ENCODE measurements at places on chromosomes 2 and 18.

GRCh38 chr18:24270358-24270936 is 127.2 kb downstream of the OSBPL1A start:
- DNase-seq: no peak

- no peak for DNase-seq
Observed at GRCh38 chr2:10172033-10172871, 49.7 kb downstream of the RRM2 start.

- DNase-seq: no peak
Observed at GRCh38 chr18:76672627-76673026, 149.7 kb upstream of the ZNF236 start.

- no peak for DNase-seq
Observed at GRCh38 chr2:116761864-116762263, 1052.6 kb upstream of the DDX18 start.

GRCh38 chr18:79511671-79512301 is 116.1 kb downstream of the NFATC1 start:
- no peak for DNase-seq

GRCh38 chr2:8575834-8576423 is 105.9 kb upstream of the ID2 start:
- no peak for DNase-seq

- no peak for DNase-seq
Observed at GRCh38 chr2:94880507-94880906, 9.3 kb downstream of the TEKT4 start.

DNA sequence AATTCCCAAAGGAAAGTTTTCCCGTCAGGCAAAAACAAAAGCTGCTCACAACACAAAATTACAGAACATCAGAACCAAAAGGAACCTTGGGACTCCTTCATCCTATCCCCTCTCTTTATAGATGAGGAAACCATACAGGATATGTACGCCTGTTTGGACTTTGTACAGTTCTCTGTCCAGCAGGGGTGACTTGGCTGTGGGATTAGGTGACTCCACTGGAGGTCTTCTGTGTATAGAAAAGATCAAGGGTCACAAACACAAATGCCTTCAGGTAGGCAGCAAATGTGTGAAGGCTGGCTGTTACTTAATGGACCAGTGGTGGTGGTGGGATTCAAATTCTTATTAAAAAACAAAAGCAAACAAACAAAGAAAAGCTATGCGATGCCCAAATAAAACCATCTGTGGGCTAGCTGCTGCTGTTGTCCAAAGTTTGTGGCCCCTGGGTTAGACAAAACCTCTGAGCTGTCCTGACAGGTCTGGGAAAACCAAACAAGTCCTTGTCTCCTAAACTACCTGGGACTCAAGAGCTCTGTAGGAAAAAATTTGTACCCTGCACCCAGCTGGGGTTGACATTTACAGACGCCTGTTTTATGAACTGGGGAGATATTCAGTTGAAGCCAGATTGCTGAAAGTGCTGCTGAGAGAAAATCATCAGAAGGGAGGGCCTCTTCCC is 1.3 kb upstream of the CEP68 start:
- DNase-seq: no peak

- DNase-seq: no peak
Observed at GRCh38 chr18:34033968-34034367, 190.7 kb downstream of the NOL4 start.

GRCh38 chr2:165682546-165682945 is 111.5 kb downstream of the GALNT3 start:
- DNase-seq: no peak

- DNase-seq: no peak
Observed at GRCh38 chr2:26169681-26170414, 3.0 kb upstream of the GAREM2 start.

- DNase-seq: no peak
Observed at GRCh38 chr2:32647180-32647651, 19.4 kb downstream of the TTC27 start.

Measured in T-helper 2 cell (primary cell).